ENCODE measurements at places on chromosomes 3 and 15.

DNA sequence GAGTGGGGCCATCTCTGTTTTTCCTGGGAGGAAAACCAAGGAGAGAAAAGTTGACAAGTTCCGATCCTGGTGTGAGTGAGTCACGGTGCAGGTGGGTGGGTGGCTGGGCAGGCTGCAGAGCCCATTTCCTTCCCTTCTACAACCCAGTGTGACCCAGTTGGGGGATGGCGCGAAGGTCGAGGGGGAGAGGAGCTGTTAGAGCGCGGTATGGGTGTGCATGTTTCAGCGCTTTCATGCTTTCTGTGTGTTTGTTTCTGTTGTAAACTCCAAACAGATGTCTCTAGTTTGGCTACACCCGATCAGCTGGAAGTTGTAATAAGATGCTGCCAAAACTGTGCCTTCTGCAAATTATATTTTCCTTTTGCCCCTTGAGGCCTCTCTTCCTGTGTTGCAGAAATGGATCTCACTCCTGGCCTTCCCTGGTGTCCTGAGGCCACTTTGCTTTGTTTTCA is 3.8 kb downstream of the FAM43A start:
- no peak for DNase-seq

DNA sequence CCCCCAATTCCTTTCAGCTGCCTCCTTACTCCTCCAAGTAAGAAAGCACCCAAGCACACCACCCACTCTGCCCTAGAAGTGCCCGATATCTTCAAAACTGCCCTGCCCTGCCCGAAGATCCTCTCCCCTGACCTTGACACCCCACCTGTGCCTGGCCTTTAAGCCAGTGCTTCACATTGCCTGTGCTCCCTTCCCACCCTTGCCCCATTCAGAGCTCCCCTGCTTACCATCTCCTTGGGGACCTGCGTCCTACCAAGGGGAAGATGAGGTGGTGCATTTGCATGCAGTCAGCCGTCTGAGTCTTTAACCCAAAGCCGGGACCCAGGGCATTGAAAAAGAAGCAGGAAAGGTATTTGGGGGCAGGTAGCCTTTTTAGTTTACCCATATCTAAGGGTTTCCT is 73.5 kb upstream of the SLCO3A1 start:
- no peak for DNase-seq

DNA sequence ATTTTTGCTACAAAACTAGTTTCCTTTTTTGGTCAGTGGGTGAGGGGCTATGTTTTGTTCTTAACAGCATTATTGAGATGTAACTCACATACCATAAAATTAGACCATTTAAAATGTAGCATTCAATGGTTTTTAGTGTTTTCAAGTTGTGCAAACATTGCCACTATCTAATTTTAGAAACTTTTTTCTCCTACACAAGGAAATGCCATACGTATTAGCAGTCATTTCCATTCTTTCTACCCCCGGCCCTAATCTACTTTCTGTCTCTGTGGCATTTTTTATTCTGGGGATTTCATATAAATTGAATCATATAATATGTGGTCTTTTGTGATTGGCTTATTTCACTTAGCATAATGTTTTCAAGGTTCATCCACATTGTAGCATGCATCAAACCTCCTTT is 55.0 kb upstream of the TIPARP start:
- DNase-seq = no peak

DNA sequence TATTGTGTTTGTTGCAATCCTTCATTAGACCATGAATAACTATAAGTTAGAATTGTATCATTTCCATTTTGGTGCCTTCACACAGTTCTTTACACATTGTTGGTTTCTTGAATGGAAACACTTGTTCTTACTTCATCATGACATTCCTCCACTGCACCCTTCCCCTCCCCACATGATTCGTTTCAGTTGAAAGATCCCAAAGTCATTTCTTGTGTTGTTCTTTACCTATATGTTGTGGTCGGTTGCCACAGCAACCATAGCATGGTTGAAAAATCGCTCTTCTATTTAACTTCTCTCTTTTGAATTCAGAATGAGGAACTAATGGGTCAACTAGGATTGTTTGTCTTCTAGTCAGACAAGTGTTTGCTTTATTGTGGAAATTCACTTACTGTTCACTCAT is 103.3 kb downstream of the IL1RAP start:
- DNase-seq = no peak

GRCh38 chr15:58282060-58282708 is 144.0 kb downstream of the AQP9 start:
- DNase-seq = no peak

GRCh38 chr15:89851673-89852341 is 37.2 kb upstream of the ANPEP start:
- DNase-seq = no peak
